Mammary epithelial cell (primary cell): ENCODE measurements at places on chromosomes 4 and X.

DNA sequence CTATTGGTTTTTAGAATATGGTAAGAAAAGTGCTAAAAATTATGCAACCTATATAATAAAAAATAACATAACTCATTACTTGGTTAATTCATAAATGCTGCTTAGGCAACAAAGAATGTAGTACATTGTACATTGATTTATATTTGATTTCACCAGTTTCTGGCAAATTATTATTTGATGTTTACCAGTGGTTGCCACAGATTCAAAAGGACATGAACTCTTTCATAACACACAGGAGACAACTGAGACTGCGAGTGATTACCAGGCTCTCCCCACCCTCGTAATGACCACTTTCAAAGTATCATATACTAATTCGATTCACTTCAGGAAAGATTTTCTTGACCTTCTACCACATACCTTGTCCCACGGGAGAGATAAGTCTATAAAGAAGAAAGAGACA lies 158.5 kb downstream of the NR3C2 start:
- no peak for DNase-seq

GRCh38 chr4:8422327-8422726 lies 18.2 kb downstream of the ACOX3 start:
- DNase-seq, result no peak

DNA sequence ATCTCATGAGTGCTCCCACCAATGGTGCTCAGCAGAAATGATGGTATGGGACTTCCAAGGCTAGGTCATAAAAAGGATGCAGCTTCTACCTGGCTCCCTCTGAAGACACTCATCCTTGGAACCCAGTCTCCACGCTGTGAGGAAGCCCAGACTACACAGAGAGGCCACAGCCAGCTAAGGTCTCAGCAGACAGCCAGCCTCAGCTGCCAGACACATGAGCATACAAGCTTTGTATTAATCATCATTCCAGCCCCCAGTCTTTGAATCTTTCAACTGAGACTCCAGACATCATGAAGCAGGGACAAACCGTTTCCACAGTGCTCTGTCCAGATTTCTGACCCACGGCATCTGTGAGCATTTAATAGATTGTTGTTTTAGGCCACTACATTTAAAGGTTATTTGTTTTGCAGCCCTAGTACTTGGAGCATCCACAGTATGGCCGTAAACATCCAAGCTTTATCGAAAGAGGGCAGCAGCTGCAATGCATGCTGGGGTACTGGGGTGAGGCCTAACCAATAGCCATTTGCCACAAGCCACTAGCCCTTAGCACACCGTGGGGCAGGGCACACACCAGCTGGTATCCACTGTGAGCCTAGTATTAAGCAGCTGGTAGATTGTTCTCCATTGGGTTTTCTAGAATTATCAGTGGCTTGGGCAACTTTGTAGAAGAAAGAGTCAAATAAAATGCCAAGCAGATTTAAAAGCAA lies 449.1 kb downstream of the BCOR start:
- DNase-seq, result no peak

DNA sequence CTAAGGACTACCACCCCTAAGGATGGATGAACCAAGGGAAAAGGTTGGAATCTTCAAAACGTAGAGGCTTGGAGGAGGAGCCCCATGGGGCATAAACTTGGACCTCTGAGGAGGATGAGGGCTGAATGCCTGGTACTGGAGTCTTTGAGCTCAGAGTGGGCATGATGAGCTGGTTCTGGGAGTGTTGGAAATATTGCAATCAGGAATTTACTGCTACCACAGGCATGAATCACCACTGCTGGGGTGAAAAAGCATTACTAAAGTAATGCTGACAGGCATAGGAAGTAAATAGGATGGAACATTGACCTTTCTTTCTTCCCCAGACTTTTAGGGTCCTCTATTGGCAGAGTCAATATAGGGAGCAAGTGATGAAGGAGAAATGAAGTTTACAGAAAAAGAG lies 105.8 kb upstream of the RPS6KA3 start:
- peak; percentile 14 for DNase-seq

GRCh38 chrX:10749113-10749512 lies 128.7 kb upstream of the MID1 start:
- peak; percentile 76 for DNase-seq

GRCh38 chrX:47579537-47579936 lies 2.7 kb upstream of the TIMP1 start:
- no peak for DNase-seq

DNA sequence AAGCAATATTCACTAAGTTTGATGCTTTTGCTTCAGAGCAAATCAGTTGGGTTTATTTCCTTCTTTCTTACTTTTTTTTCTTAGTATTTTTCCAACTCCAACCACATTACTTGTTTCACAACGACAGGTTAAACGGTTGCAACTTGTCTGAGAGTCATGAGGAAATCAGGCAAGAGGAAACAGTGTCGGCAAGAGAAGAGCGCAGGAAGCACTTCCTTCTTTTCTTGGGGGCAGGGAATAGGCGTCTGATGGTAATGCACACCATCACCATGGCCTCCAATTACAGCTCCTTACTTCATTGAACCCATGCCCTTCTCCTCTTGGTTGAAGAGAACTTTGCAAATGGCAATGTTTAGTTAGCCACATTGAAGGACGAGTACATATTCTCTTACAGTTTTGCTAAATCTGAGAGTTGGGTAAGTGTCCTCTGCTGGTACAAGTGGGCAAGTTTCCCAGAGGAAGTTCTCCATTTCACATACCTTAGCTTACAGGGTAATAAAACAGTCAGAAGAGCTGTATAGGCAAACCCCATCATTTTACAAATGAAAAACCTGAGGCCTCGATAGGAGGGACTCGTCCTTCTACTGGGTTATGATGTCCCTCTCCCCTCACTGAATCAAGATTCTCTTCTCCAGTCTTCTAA lies 8.3 kb upstream of the CXCL8 start:
- no peak for DNase-seq

DNA sequence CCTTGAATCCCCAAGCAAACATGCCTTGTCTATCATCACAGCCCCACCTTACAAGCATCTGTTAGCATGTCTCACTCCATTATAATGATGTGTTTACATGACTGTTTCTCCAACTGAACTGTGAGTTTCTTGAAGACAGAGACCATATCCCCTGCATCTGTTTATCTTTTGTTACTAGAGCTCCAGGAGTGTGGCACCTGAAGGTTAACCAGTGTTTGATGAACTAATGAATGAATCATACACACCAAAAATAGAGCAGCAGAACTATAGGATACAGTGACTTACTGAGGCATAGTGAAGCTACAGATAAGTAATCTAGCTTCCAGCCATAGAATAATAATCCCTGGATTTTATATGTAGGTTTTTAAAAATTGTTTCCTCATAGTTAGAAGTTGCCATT lies 331.0 kb downstream of the PCDH7 start:
- DNase-seq, result no peak

- no peak for DNase-seq
Observed at GRCh38 chr4:158840131-158840530, 71.3 kb downstream of the FNIP2 start.

GRCh38 chr4:151862766-151863165 lies 102.0 kb upstream of the GATB start:
- DNase-seq, result peak; percentile 46

DNA sequence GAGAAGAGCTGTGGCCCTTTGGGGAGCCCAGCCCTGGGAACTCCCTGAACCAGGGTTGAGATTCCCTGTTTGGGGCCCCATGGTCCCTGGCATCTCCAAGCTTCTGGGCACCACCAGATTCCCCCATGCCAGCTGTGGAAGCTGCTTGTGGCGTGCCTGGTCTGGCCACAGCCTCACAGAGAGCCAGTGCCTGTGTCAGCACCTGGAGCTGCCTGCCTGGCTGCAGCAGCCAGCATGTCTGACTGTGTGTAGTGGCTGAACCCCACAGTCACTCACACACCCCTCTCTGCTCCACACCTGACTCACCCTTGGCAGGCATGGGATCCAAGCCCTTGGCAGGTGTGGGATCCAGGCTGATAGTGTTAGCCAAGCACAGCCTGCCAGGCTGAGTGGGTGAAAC lies 97.2 kb upstream of the GALNTL6 start:
- no peak for DNase-seq

GRCh38 chrX:111460607-111461006 lies 48.6 kb upstream of the DCX start:
- DNase-seq, result no peak

DNA sequence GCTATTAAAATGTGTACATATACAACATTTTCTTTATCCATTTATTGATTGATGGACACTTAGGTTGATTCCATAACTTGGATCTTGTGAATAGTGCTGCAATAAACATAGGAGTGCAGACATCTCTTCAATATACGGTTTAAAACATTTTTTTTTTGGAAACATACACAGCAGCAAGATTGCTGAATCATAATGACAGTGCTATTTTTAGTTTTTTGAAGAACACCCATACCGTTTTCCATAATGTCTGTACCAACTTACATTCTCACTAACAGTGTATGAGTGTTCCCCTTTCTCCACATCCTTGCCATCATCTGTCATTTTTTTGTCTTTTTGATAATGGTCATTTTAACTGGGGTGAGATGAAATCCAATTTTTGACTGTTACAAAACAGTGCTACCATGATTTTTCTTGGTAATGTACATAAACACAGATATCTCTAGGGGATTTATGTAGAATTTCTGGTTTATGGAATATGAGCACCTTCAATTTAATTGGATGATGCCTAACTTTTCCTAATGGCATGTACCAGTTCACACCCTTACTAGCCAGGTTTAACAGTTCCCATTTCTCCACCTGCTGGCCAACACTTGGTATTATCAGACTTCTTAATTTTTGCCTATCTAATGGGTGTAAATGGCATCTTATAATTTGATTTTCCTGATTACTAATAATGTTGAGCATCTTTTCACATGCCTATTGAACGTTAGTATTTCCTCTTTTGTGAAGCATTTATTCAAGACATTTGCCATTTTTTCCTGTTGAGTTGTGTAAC lies 21.0 kb upstream of the TMSB15B start:
- peak; percentile 35 for DNase-seq

GRCh38 chrX:82092307-82092706 lies 890.4 kb downstream of the SH3BGRL start:
- no peak for DNase-seq

GRCh38 chrX:134294548-134294947 lies 57.6 kb downstream of the CCDC160 start:
- DNase-seq, result no peak

DNA sequence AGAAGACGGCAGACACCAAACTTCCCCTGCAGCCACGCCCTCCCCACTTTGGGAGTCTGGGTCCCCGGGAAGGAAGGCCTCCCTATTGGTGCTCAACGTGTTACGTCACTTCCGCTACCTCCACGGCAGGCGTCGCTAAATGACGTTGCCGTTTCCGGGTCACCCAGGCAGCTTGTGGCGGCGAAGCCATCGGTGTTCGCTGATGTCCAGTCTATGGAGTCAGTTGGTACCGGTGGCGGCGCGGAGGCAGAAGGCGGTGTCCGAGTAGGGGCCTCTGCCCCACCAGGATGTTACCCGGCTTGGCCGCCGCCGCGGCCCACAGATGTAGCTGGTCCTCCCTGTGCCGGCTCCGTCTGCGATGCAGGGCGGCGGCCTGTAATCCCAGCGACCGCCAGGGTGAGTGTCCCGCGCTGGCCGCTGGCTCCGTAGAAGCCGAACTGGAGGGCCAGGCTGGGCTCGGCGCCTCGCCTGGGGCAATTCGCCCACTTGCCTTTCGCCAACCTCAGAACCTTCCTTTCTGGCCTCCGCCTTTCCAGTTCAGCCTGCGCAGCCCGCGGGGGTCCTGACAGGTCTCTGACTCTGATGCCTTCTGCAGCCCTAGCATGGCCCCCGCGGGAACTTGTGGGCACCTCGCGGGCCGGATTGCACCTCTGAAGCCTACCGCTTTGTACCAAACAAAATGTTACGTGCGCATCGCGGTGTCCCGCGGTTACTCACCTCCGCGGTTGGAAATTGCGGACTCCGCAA lies at the start of gene SLC30A9:
SLC30A9 (plus strand) TSS at position 166 of the 747 bp plus-strand sequence; CDS start at position 288, 122 bp downstream.
- peak; percentile 92 for DNase-seq

DNA sequence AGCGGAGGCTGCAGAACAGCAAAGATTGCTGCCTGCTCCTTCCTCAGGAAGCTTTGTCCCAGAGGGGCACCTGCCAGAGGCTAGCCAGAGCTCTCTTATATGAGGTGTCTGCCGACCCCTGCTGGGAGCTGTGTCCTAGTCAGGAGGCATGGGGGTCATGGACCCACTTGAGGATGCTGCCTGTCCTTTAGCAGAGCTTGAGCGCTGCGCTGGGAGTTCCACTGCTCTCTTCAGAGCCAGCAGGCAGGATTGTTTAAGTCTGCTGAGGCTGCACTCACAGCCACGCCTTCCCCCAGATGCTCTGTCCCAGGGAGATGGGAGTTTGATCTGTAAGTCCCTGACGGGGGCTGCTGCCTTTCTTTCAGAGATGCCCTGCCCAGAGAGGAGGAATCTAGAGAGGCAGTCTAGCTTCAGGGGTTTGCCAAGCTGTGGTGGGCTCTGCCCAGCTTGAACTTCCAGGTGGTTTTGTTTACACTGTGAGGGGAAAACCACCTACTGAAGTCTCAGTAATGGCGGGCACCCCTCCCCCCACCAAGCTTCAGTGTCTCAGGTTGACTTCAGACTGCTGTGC lies 10.9 kb downstream of the DCK start:
- no peak for DNase-seq

- no peak for DNase-seq
Observed at GRCh38 chrX:48532161-48532560, 7.4 kb upstream of the TBC1D25 start.

GRCh38 chr4:105174098-105174497 lies 27.4 kb downstream of the TET2 start:
- no peak for DNase-seq

- no peak for DNase-seq
Observed at GRCh38 chrX:48919360-48919841, 577 bp upstream of the PIM2 start.

DNA sequence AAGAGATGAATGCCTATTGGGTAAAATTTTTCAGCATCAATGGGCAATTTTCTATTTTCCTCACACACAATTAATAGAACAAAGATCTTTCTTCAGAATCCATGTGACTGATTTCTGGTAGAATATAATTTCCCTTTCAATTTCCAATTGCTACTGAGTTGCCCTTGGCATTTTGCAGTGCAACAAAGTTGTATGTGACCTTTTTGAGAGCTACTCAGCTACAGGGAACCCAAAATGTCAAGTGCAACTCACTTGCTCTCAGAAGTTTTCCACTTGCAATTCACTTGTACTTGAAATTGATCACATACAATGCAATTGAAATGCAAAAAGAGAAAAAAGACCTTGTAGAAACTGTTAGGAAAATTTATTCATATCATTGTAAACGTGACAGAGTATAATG lies 245.5 kb downstream of the BANK1 start:
- no peak for DNase-seq

DNA sequence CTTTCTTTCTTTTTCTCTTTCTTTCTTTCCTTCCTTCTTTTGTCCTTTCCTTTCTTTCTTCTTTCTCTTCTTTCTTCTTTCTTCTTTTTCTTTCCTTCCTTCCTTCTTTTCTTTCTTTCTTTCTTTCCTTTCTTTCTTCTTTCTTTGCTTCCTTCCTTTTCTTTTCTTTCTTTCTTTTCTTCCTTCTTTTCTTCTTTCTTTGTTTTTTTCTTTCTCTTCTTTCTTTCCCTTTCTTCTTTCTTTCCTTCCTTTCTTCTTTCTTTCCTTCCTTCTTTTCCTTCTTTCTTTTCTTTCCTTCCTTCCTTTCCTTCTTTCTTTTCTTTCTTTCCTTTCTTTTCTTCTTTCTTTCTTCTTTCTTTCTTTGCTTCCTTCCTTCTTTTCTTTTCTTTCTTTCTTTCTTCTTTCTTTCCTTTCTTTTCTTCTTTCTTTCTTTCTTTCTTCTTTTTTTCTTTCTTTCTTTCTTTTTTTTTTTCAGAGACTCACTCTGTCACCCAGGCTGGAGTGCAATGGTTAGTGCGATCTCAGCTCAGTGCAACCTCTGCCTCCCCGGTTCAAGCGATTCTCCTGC lies 18.5 kb downstream of the TMEM187 start:
- no peak for DNase-seq
